ENCODE measurements at places on chromosomes 3 and 15.
A peak's percentile ranks its signal among the peaks of the same experiment; 100 is the strongest.

DNA sequence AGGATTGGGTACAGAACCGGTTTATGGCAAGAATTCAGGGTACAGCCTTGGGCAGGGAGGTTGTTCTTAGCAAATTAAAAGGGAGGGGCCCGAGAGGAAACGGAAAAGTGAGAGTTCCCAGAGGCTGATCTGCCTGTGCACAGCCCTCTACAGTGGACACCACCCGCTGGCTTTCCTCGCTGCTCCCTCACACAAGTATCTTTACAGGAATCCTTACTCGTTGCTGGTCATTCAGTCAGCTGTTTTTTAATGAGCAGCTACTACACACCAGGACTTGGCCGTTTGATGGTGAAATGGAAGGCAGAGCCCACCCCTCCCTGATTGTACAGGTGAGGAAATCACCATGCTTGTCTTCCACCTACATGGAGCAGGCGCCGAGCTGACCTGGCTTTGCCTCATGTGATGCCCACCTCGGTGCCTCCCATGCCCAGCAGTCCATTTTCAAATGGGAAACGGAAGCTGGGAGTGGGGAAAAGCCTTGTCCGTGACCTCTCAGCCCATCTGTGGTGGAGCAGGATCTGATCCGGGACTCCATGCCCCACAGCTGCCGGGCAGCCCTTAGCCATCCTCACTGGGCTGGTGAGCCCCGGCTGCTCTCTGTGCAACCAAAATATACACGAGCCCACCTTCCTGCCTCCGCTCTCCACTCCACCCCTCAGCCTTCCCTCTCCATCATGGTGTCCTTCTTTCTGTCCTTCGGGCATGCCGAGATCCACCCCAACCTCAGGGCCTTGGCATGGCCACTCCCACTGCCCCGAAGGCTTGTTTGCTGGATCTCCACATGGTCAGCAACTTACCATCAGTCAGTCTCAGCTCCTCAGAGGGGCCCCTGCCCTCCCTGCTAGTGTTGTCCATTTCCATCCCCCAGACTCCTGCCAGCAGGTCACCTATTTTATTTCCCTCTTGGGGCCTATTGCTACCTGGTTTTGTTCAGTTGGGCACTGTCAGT lies 33.3 kb upstream of the FGD5 start:
- DNase-seq, result no peak

GRCh38 chr3:127443581-127444375 lies 146.8 kb downstream of the TPRA1 start:
- no peak for DNase-seq

DNA sequence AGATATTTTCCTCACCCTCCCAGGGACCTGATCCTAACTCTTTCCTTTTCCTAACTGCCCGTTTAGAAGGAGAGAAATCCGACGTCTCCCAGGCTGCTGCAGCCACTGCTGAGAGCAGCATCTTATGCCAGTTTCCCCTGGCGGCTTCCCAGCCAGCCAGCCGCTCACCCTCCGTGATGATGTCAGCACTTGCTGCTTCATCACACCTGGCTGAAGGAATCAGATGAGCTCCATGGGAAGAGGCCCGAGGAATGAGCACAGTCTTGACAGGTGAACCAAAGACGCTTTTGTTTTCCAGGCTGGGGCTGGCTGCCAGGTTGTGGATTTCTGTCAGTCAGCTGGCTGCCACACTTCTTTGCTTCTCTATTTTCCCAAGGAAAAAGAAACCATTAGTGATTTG lies 445.1 kb upstream of the RBMS3 start:
- DNase-seq, result no peak

DNA sequence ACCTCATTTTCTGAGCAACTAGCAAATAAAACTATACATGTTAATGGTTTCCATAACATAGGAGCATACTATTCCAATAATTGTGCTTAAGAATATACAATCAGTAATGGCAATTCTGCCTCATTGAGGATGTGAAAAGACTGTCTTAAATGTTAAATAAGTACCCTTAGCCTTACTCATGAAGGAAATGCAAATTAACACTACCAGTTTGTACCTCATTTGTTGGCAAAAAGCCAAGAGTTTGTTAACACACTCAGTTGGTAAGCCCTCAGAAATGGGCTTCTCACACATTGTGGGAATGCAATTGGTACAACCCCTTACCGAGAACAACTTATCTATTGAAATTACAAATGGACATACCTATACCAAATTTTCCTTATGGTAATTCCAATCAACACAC lies 9.2 kb upstream of the STT3B start:
- DNase-seq, result no peak

DNA sequence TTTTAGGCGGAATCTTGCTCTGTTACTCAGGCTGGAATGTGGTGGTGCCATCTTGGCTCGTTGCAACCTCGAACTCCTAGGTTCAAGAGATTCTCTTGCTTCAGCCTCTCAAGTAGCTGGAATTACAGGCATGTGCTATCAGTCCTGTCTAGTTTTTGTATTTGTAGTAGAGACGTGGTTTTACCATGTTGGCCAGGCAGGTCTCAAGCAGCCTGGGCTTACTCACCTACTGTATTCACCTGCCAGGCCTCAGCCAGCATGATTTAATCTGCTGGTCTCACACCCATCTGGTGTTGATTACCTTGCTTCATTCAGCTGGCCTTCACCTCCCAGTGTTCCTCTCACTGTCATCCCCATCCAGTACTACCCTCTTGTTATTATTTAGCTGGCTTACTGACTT lies 102.0 kb downstream of the IL12A start:
- DNase-seq, result no peak

GRCh38 chr3:50121072-50122032 lies 32.6 kb downstream of the RBM5 start:
- peak; percentile 73 for DNase-seq

- no peak for DNase-seq
Observed at GRCh38 chr3:12993517-12994356, 79.5 kb downstream of the IQSEC1 start.

DNA sequence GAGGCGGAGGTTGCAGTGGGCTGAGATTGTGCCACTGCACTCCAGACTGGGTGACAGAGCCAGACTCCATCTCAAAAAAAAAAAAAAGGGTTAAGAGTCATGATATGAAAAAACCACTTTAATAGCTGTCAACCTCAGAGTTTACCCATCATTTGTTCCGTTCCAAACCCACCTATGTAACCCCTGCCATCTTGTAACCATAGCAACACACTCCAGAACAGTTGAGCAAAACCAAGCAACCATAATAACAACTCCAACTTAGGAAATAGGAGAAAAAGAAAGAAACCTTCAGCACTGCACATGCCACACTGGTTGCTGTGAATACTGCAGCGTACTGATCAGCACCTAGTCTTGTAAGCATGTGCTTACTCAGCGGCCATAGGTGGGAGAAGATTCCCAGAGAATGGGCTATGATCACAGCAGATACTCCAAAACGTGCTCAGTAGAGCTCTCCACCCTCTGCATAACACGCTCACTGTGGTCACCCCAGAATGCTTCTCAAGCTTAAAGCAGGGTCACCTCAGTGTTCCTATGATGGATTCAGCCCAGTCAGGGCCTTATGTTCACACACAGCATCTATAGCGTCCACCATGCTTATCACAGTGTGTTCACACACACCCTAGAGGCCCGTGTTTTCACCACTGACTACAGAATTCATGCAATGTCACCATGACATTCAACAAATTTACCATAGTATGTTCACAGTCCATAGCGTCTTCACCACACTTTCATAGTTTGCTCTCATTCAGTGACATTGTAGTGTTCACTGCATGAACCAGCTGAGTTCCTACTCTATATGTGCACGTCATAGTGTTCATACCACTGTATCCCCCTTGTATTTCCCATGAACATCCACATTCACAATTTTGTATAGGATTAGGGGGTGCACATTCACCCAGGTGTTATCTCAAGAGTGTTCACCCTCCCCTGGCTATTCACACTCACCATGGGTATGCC lies 6.5 kb upstream of the CILP start:
- DNase-seq, result no peak

DNA sequence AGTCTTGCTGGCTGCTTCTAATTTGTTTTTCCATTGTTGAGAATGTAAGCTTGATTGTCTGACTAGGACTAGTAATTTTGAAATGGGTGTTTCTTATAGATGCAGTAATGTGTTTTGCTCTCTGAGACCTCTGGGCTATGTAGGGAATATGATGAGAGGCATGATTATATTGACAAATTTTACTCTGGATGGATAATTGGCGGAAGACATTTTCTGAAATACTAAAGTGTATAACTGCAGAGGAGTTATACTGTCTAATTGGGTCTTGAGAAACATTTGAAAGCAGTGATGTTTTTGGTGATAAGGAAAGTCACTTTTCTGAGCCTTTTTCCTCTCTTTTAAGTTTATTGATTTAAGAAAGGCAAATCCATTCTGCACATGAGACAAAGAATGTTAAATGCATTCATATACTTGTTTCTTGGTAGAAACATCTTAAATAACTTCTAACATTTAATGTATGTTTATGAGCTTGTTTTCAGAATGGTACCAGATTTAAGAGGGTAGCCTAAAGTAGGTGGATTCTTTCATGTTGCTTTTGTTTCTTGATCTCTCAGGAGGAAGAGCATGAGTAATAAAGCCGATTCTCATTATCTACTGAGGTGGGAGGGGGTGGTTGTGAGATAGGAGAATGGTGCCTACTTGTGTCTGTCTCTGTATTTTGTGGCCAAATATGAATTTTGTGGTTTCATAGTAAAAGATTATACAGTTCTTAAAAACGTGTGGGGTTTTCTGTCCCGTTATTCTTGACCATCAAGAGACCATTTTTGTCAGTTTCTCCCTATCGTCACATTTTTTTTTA lies 2.0 kb downstream of the ATP2C1 start:
- no peak for DNase-seq

DNA sequence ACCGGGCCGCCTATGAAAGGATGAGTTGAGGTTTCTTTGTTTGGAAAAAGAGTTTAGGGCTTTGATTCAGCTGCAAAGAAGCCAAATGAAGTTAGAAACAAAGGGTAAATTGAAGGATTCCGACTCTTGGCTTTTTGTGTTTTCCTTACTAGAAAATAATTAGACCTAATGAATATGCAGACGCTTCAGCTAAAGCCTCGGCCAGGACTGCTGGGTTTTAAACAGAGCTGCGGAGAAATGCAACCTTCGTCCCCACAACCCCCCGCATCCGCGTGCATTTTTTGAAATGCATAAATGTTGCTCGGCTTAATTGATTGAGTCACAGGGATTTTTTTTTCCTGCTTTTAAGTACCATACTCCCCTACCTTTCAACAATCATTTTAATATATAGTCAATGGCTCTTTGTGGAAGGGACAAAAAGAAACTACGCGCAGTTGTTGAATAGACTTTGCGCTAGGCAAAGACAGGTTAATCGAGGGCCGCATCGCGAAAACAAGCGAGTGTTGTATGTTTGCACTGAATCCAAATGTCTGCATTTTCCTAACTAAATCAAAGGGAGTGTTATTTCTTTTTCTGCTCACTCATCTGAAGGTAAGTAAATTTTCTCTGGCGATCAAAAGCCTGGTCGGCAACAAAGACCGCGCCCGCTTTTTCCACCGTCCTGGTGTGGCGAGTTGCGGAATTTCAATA lies 1.3 kb upstream of the ZIC4 start:
- no peak for DNase-seq

DNA sequence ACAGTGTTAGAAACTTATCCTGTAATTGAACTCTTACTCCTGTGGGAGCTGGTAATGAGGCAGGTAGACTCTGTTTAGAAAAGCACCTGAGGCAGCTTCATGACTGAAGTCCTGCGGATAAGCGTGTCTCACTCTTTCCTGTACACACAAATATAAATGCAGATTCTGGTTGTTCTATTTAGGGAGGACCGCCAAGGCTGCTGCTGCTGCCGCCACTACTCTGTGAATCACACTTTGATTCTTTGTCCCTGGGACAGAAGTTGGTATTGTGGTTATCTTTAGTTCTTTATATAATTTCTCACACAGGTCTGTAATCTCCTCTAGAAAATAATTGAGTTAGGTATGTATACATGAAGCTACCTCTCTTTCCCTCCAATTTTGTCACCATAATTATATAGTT lies 3.6 kb downstream of the LSAMP start:
- DNase-seq, result no peak

GRCh38 chr15:74383695-74384565 lies 16.5 kb upstream of the CYP11A1 start:
- DNase-seq, result no peak

DNA sequence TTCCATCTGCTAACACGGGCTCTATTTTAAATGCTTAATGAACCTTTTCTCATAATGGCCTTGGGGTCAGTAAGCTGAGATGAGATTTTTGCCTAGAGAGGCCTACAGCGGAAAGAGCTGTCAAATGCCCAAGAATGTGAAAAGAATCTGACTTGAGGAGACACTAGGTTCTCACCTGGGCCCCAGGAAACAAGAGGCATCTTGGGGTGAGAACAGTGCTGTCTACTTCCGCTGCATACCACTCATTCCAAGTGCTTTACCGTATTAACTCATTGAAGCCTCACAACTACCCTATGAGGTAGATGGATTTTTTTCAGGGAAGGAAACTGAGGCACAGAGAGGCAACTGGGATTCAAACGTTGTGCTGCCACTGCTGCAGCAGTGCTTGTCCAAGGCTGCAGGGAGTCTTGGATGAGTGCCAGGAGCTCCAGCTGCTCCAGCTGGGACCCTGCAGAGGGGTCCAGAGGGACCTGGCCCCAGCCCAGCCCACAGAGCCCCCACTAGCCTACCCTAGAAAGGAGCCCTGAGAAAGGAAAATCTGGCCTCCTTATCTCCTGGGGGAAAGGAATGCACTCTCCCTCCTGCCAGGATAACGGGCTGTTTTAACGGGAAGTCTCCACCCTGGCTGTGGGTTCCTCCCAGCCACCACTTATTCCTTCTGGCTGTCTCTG lies 68.4 kb downstream of the SLC12A8 start:
- no peak for DNase-seq

- DNase-seq, result no peak
Observed at GRCh38 chr3:149466192-149466591, 8.3 kb upstream of the TM4SF4 start.

DNA sequence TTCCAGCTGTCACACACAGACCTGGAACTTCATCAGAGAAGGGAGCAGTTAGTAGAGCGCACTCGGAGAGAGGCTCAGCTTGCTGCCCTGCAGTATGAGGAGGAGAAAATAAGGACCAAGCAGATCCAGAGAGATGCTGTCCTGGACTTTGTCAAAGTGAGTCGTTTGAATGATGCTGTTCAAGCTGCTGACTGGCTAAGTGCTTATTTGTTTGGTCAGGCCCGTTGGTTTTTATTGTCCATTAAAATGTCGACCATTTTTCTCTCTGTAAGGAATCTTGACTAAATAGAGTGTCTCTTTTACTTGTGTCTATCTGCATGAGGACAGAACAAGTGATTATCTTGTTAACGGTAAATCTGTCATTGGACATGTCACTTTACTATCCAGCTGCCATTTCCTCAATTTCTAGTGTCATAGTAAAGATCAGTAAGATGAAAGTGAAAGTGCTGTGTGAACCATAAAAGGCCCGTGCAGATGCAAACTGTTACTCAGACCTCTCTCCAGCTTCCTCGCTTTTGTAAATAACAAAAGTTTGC lies 56.9 kb downstream of the LRCH3 start:
- no peak for DNase-seq

DNA sequence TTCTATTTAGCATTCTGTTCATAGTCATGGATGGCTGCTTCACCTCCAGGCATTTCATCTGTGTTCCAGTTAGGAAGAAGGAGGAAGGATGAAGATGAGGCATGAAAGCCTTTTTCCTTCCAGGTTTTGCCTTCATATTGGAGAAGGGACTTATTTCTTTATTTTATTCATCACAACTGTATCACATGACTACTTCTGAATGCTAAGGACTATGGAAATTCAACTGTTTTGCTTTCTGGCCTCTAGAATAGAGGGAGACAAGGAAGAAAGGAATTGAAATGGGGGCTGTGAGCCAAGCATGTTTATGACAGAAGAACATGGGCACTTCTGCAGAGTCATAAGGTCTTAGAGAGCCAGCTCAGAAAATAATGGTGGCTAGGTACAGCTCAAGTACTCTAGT lies 10.4 kb downstream of the TMEM266 start:
- no peak for DNase-seq

Data from left lobe of liver (tissue), 2 donors.